ENCODE measurements at places on chromosomes 16 and 17.
A peak's percentile ranks its signal among the peaks of the same experiment; 100 is the strongest.

DNA sequence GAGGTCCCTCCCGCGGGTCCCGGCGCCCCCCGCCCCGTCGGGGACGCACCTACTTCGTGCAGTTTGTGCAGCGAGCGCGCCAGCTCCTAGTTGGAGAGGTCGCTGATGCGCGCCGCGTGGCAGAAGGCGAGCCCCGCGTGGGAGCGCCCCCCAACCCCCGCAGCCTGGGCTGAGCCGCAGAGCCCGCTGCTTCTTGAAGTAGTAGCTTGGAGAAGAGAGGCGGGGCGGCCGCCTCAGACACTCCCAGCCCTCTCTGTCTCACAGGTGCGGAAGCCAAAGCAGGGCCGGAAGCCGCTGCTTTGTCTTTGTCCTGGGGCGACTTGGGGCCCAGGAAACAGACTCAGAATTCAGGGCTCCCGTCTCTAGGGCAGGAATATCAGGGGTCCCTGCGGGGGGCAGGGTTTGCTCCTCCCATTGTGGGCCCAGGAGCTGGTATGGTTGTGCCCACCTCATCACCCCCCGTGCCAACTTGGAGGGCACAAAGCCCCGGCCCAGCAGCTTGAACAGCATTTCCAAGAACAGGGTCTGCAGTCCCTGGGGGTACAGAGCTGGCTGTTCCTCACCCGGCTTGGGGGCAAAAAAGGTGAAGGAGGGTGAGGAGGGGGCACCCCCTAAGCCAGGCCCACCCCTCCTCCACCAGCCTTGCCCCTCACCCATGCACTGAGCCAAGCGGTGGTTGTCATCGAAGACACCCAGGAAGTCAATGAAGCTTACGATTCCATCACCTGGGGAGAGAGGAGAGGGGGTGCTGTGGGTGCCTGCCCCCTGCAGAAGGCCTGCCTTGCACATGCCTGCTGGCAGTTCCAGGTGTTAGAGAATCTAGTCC lies 13.5 kb downstream of the SPATA32 start:
- DNase-seq: no peak

DNA sequence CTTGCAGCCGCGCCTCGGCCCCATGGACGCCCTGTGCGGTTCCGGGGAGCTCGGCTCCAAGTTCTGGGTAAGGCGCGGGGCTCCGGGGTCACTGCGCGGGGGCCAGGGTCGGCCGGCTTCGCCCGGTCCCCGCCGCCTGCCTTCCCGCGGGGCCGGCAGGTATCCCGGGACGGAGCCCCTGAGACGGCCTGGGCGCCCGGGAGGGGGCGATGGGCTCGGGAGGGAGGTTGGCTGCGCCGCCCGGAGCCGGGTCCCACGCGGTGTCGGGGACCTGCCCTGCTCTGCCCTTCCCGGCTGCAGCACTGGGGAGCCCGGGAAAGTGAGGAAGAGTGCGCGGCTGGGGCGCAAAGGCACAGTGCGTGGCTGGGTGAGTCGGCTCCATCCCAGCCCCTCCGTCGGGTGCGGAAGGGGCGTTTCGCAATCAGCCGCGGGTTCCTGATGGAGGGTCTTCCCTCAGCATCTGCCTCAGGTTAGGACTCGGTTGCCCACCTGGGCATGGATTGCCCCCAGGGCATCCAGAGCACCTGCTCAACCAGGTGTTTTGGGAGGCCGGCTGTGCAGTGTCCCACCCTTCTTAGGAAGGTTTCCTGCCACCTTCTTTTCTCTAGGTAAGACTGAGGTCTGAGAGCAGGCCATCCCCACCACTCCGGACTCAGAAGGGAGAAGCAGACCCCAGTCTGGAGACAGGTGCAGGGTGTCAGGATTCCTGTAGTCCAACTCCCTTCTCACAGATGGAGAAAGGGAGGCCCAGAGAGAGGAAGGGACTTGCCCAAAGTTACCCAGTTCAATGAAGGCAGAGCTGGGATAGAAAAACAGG lies 442 bp downstream of the ABCC3 start:
- DNase-seq: no peak

- peak; percentile 60 for DNase-seq
Observed at GRCh38 chr17:44522883-44523671, 19.9 kb upstream of the GPATCH8 start.

DNA sequence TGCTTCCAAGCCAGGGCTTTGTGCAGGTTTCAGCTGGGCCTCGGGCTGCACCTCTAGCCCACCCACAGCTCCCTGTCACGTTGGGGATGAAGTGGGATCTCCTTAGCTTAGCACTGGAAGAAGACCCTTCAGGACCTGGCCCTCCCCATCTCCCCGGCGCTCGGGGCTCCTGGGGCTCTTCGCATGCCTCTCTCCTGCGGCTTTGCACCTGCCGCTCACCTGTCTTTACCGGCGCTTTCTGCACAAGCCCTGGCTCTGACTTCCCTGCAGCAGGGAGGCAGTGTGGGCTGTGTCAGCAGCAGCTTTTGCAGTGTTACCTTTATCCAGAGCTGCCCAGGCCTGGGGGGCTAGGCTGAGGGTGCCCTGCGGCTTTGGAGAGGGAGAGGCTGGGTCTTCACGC lies 52.3 kb downstream of the NT5M start:
- DNase-seq: no peak

DNA sequence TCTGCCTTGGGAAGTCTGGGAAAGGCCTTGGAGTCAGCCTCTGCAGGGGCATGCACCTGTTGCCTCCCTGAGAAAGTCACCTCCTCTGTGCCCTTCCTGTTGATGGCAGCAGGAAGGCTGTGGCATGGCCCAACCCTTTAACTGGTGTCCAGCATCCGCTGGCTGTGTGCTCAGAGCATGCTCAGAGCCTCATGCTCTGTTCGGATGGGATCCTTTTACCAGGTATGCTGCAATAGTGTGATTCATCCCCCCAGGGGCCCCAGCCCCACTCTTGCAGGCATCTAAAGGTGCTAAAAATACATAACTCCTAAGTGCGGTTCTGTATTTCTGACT lies 24.9 kb downstream of the KLHL36 start:
- DNase-seq: no peak

GRCh38 chr17:12769981-12770380 lies 19.3 kb upstream of the ARHGAP44 start:
- DNase-seq: no peak

DNA sequence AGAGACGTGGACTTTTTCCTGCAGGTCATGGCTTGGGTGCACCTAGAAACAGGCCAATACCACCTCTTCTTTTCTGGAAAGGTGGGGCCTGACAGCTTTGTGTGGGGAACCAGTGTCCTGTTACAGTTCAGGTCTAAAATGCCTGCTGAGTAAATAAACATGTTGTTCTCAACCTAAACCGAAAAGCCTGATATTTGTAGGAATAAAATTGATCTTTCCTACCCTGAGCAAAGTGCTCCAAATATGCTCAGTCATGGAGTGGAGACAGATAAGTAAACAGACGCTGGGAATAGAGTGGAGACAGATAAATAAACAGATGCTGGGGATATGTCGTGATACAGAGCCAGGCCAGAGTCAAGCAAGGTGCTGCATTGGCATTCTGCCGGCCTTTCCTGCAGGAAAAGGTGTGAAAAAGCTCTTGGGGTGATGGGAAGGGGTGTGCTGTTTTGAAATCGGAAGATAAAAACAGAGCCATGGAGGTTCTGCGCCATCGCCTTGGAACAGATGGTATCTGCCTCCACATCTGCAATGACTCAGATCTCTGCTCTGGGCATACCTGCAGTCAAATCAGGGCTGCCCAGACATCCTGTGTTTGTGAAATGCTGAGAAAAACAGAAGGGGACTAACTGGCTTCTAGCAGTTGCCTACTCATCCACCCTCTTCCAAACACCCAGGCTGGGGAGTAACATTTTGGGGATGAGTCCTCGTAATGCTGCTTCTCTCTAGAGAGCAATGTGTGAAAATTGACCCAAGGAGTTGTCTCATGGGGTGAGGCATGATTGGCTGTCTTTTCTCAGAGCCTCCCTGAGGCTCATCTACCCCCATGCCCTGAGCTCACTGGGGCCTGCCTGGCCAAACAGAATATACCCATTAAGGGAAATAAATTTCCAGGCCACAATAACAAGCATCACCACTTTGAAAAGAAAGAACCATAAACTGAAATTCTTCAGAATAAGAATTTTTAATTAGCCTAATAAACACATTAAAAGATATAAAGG lies 16.8 kb upstream of the TRPV2 start:
- DNase-seq: no peak

Measured in A172 (cell line).